ENCODE measurements at places on chromosomes 1 and 21.

GRCh38 chr1:21292503-21292983, 2.3 kb upstream of the ECE1 start:
- no peaks in the 10 kb centered on the region for H3K27me3 ChIP-seq
- peak overlapping the region; percentile 72 for H3K27ac ChIP-seq
- no peak overlapping the region for H3K4me3 ChIP-seq
- H3K36me3 ChIP-seq: no peaks in the 10 kb centered on the region
- no peak for DNase-seq

DNA sequence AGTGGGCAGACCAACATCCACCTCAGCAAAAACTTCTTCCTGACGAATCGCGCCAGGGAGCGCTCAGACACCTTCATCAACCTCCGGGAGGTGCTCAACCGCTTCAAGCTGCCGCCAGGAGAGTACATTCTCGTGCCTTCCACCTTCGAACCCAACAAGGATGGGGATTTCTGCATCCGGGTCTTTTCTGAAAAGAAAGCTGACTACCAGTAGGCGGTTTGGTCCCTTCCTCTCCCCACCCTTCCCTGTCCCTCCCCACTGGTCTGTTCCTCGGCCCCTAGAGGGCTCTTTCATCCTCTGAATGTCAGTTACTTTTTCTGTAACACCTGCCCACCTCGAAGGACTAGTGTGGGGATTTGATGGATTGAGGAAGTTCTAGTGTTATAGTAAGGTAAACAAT, 46.9 kb downstream of the CAPN2 start:
- H3K27me3 ChIP-seq: no peaks in the 10 kb centered on the region
- H3K4me3 ChIP-seq: no peak overlapping the region
- peaks cover 5% of the 10 kb centered on the region for H3K36me3 ChIP-seq
- no peaks in the 10 kb centered on the region for H3K4me1 ChIP-seq
- H3K27ac ChIP-seq: no peak overlapping the region

DNA sequence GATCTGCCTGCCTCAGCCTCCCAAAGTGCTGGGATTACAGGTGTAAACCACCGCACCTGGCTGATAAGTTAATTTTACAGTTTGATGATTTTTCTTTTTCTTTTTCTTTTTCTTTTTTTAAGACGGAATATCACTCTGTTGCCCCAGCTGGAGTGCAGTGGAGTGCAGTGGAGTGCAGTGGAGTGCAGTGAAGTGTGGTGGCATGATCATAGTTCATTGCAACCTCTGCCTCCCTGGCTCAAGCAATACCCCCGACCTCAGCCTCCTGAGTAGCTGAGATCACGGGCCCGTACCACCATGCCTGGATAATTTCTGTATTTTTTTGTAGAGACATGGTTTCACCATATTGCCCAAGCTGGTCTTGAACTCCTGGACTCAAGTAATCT, 84.4 kb upstream of the CXADR start:
- DNase-seq: no peak
- H3K4me1 ChIP-seq: no peaks in the 10 kb centered on the region
- no peak overlapping the region for H3K4me3 ChIP-seq
- H3K36me3 ChIP-seq: no peaks in the 10 kb centered on the region
- no peaks in the 10 kb centered on the region for H3K27me3 ChIP-seq
- H3K27ac ChIP-seq: no peak overlapping the region

- no peaks in the 10 kb centered on the region for H3K27me3 ChIP-seq
- H3K4me1 ChIP-seq: no peaks in the 10 kb centered on the region
- DNase-seq: peak; percentile 67
- peak within 1 kb of the TSS; percentile 85 for H3K27ac ChIP-seq
- peak within 1 kb of the TSS; percentile 60 for H3K4me3 ChIP-seq
These were observed at the start of the genes PLA2G2C and UBXN10 for GRCh38 chr1:20185834-20186782. PLA2G2C (minus strand) TSS chr1:20186518; CDS start chr1:20177363, 9,155 bp downstream. UBXN10 (plus strand) TSS chr1:20186096; CDS start chr1:20190562, 4,466 bp downstream.

- peaks cover 4% of the 10 kb centered on the region for H3K27me3 ChIP-seq
- no peak overlapping the region for H3K27ac ChIP-seq
These were observed 5.3 kb downstream of the TNFRSF14 start for GRCh38 chr1:2561446-2561845.

GRCh38 chr1:167554028-167554779, 642 bp upstream of the CREG1 start:
- no peaks in the 10 kb centered on the region for H3K36me3 ChIP-seq
- H3K4me3 ChIP-seq: peak overlapping the region; percentile 89
- no peaks in the 10 kb centered on the region for H3K27me3 ChIP-seq
- H3K4me1 ChIP-seq: no peaks in the 10 kb centered on the region
- DNase-seq: no peak
- H3K27ac ChIP-seq: peak overlapping the region; percentile 85

- H3K27me3 ChIP-seq: no peaks in the 10 kb centered on the region
- no peaks in the 10 kb centered on the region for H3K4me1 ChIP-seq
- no peaks in the 10 kb centered on the region for H3K36me3 ChIP-seq
- H3K4me3 ChIP-seq: no peak overlapping the region
- DNase-seq: no peak
These were observed 43.3 kb downstream of the LRRC53 start for GRCh38 chr1:74468982-74469603.

- DNase-seq: no peak
- no peaks in the 10 kb centered on the region for H3K36me3 ChIP-seq
- peak overlapping the region; percentile 10 for H3K27ac ChIP-seq
- peaks cover 15% of the 10 kb centered on the region for H3K4me1 ChIP-seq
- H3K4me3 ChIP-seq: no peak overlapping the region
These were observed 45.1 kb upstream of the GUCA2A start for GRCh38 chr1:42209526-42210251.

DNA sequence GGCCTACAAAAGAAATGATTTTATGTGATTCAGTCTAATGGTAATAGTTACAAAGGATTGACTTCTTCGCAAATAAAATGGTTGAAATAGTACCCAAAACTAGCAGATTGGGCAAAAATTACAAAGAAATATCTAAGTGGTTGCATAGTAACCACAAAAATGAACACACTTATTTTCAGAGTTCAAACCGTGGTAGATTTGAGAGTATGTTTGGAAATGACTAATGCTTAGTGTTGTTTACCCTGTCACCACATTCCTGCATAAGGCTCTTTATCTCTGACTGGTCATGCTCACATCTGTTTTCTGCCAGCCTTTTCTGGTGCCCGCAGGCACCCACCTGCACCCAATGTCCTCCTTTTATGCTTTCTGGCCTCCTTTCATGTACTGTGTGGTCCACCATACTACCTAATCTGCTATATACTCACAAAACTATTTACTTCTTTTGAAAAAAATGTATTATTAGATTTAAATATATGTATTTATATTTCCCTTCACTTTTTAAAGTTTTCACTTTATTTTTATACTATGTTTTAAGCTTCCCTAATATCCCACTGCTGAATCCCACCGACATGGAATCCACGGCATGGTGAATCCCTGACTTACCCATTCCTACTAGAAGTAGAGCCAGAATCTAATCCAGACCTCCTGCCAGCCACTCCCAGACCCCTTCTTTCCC, 30.3 kb downstream of the PTPRC start:
- DNase-seq: no peak
- H3K4me1 ChIP-seq: no peaks in the 10 kb centered on the region
- H3K4me3 ChIP-seq: no peak overlapping the region
- H3K27me3 ChIP-seq: no peaks in the 10 kb centered on the region
- no peak overlapping the region for H3K27ac ChIP-seq

DNA sequence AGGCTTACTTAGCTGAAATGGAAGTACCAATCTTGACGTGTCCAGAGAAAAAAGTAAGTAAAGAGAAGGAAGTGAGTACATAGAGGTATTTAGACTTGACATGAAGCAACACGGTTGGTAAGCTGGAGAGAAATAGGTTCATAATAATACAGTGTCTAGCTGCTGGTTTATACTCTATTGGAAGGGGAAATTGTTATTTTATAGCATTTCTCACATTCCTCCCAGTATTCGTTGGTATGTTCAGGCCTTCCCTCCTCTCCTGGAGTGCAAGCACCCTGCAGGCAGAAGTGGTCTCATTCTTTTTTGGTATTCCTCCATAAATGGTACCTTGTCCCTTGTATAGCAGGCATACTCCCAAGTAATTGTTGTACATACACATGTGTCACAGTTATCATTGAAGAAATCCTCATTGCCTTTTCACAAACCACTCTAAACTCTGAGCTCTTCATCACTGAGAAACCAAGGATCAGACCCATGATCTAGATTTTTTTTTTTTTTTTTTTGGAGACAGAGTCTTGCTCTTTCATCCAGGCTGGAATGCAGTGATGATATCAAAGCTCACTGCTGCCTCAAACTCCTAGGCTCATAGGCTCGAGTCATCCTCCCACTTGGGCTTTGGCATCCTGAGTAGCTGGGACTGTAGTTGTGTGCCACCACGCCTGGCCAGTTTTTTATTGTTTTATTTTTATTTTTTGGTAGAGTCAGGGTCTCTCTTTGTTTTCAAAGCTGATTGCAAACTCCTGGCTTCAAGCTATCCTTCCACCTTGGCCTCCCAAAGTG, 9.8 kb upstream of the IPO9 start:
- H3K4me3 ChIP-seq: no peak overlapping the region
- no peaks in the 10 kb centered on the region for H3K36me3 ChIP-seq
- H3K27ac ChIP-seq: no peak overlapping the region

GRCh38 chr1:221797506-221797905, 55.6 kb upstream of the DUSP10 start:
- no peaks in the 10 kb centered on the region for H3K36me3 ChIP-seq
- no peak overlapping the region for H3K27ac ChIP-seq
- DNase-seq: no peak
- no peaks in the 10 kb centered on the region for H3K4me1 ChIP-seq
- no peak overlapping the region for H3K4me3 ChIP-seq

DNA sequence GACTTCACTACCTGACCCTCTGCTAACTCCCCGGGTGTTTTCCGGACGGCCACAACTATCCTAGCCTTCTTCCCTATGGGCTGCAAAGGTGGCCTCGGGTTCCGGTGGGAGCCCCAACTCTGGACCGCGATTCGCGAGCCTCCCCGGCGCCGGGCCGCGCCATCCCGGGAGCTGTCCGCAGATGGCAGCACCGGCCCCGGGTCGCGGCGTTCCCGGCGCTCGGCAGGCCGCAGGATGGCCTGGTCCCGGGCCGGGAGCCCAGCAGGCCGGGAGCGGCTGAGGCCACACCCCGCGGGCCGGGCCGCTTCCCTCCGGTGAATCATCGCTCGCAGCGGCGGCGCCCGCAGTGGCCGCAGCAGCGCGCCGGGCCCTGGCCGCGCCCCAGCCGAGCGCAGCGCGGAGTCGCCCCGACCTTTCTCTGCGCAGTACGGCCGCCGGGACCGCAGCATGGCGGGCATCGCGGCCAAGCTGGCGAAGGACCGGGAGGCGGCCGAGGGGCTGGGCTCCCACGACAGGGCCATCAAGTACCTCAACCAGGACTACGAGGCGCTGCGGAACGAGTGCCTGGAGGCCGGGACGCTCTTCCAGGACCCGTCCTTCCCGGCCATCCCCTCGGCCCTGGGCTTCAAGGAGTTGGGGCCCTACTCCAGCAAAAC, at the start of gene CAPN2:
TSS of gene CAPN2 (plus strand) at position 346 of the 656 bp plus-strand sequence. CDS start at position 448, 102 bp downstream.
- peak; percentile 76 for DNase-seq
- no peaks in the 10 kb centered on the region for H3K36me3 ChIP-seq
- peak within 1 kb of the TSS; percentile 98 for H3K27ac ChIP-seq

- H3K27ac ChIP-seq: no peak overlapping the region
- H3K4me3 ChIP-seq: peak overlapping the region; percentile 76
- H3K4me1 ChIP-seq: peaks cover 3% of the 10 kb centered on the region
- H3K36me3 ChIP-seq: no peaks in the 10 kb centered on the region
These were observed 402 bp downstream of the C21orf58 start for GRCh38 chr21:46323227-46323709.

DNA sequence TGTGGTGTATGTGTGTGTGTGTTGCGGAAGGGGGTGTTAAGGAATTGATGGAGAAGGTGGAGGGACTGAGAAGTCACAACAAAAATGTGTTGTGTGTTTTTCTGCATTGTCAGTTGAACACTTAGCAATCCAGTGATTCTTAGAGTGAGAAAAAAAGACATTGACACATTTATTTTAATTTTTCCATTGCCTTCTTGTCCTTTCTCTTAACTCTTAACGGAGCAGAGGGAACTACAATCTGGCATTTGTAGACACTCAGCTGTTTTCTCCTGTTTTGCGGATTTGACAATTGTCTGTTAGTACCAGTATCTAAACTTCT, 725 bp downstream of the C1orf53 start:
- no peak for DNase-seq
- H3K27ac ChIP-seq: peak overlapping the region; percentile 91
- no peaks in the 10 kb centered on the region for H3K36me3 ChIP-seq
- no peaks in the 10 kb centered on the region for H3K27me3 ChIP-seq
- peaks cover 3% of the 10 kb centered on the region for H3K4me1 ChIP-seq

GRCh38 chr1:17359031-17359430, 13.0 kb upstream of the PADI6 start:
- no peak overlapping the region for H3K27ac ChIP-seq
- no peak overlapping the region for H3K4me3 ChIP-seq
- no peak for DNase-seq
- no peaks in the 10 kb centered on the region for H3K4me1 ChIP-seq
- H3K27me3 ChIP-seq: no peaks in the 10 kb centered on the region
- no peaks in the 10 kb centered on the region for H3K36me3 ChIP-seq

DNA sequence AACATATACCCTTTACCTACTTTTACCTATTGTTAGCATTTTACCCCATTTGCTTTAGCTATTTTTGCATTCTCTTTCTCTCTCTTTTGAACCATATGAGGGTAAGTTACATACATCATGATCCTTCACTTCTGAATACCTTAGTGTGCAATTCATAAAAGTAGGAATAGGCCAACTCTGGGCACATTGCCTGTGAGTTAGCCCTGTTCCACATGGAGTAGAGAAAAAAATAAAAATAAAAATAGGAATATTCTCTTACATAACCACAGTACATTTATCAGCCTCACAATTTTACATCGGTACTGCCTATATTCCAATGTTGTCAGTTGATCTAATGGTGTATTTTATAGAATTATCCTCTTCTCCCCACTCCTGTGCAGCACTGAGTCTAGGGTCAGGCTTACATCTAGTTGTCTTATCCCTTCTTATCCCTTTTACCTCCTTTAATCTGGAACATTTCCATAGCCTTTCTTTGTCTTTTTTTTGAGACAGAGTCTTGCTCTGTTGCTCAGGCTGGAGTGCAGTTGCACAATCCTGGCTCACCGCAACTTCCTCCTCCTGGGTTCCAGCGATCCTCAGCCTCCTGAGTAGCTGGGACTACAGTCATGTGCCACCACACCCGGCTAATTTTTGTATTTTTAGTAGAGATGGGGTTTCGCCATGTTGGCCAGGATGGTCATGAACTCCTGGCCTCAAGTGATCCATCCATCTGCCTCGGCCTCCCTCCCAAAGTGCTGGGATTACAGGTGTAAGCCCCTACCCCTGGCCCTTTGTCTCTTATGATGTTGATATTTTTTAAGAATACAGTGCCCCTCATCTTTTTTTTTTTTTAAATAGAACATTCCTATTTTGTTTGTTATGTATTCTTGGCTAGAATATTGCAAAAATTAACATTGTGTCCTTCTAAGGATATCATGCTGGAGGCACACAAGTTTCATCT, 11.1 kb upstream of the SLC30A1 start:
- peak overlapping the region; percentile 43 for H3K27ac ChIP-seq
- no peak overlapping the region for H3K4me3 ChIP-seq
- H3K36me3 ChIP-seq: no peaks in the 10 kb centered on the region
- no peaks in the 10 kb centered on the region for H3K4me1 ChIP-seq
- peak; percentile 77 for DNase-seq

DNA sequence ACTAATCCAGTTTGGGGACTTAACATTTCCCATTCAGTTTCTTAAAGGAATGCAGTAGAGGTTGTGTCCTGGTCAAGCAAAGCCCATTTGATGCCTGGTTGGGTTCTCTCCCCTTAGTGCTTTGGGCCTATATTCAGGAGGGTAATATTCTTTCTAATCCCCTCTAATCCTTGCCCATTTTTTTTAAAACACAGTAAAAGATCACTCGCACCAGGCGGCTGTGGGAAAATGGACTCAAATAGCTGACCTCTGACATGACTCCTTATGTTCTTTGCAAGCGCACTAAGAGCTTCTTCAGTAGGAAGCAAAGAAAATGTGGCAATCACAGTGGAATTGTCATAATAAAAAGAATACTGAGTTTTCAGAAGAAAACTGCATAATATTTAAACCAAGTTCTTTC, 49.9 kb downstream of the WNT2B start:
- no peak overlapping the region for H3K27ac ChIP-seq
- H3K27me3 ChIP-seq: no peaks in the 10 kb centered on the region
- H3K4me1 ChIP-seq: no peaks in the 10 kb centered on the region
- no peak for DNase-seq
- no peak overlapping the region for H3K4me3 ChIP-seq

Measured in breast epithelium (tissue), 4 donors.